ENCODE measurements at places on chromosomes 2 and 18.

GRCh38 chr2:144780983-144781382 lies 261.1 kb upstream of the ZEB2 start:
- DNase-seq, result no peak

DNA sequence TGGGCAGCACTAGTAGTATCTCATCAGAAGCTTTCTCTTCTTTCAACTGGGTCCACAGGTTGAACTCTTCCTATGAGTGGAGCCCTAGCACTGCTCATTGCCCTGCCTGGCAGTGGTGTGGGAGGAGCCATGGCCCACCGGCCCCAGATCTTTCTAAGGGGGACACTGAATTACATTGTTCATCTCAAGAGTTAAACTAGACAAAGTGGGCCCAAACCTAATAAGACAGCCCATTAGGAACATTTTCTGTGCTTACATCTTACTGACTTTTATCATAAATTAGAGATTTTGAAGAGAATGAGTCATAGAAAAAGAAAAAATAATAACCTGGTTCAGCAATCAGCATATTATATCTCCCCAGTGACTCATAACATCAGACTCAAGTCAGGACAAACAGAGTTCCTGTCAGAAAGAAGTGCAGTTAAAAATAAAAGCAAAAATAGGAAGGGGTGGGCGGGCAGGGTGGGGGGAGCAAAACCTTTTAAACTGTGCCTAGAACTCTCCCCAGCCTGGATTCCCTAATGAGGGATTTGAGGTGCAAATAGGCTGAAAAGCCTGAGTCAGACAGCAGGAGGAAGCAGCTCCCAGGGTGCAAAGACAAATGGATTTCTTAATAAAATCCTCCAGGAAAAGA lies 161.6 kb upstream of the TRIB2 start:
- DNase-seq, result no peak

DNA sequence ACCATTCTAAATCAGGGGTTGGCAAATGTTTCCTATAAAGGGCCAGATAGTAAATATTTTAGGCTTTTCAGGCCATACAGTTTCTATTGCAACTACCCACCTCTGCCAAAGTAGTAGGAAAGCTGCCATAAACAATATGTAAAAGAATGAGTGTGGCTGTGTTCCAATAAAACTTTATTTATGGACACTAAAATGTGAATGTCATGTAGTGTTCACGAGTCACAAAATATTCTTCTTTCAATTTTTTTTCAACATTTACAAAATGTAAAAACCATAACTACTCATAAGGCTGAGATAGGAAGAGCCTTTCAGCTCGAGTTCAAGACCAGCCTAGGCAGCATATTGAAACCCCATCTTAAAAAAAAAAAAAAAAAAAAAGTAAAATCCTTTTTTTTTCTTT lies 13.4 kb downstream of the KCNG3 start:
- no peak for DNase-seq

GRCh38 chr2:13968811-13969210 lies 663.7 kb upstream of the LRATD1 start:
- DNase-seq, result no peak

GRCh38 chr2:12577091-12577490 lies 139.6 kb upstream of the TRIB2 start:
- DNase-seq, result no peak

GRCh38 chr2:9205963-9206948 lies at the start of gene ASAP2:
TSS of gene ASAP2 (plus strand) at chr2:9206812. CDS start at chr2:9207105, 293 bp downstream.
- peak; percentile 50 for DNase-seq

DNA sequence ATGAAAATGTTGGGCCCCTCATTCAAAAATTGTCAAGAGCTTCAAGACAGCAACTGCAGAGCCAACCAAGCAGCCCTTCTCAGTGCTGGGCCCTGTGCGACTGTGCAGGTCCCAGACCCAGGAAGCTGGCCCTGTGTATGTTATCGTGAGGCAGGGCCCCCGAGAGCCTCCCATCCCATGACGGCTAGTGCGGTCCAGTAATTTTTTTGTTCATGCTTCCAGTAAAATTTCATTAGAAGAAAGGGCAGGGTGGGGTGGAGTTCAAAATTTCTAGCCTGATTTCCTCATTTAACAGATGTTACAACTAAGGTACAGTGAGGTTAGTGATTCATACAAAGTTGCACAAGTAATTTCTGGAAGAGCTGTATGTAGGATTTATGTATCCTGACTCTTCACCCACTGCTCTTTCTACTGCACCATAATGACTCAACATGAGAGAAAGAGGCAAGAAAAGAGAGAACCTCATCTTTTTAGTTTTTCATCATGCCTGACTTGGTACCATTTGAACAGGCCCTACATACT lies 105.5 kb downstream of the ZEB2 start:
- DNase-seq, result no peak

DNA sequence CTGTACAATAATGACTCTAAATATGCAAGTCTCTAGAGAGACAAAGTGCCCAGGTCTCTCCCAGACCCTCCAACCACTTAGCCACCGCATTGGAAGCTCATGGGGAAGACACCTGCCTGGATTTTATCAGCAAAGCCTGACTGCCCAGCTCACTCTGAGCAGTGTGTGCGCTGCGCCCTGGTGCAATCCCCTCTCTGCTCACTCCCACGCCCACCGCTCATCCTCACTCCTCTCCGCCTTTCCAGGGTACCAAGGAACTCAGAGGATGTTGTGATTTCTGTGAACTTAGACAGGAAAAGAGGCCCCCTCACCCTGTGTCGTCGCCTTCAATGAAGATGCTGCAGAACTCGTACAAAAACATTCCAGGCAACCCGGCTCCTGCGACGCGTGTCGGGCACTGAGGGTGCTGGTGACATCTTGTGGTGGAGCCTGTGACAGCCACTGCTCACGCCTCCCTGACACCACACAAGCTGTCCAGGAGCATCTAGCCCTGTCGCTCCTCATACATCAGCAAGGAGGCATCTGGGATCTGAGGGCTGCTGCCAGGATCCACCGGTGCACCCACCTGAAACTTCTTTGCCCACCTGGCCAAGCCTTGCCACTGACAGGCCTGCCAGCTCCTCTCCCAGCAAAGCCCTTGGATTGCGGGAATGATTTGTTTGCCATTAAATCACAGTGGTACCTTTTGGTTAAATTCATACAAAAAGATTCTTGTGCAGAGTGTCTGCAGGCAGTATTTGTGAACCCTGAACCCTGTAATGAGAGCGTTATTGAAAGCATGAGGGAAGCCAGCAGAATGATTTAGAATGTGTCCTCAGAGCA lies 220.4 kb downstream of the ZNF516 start:
- DNase-seq, result peak; percentile 67

DNA sequence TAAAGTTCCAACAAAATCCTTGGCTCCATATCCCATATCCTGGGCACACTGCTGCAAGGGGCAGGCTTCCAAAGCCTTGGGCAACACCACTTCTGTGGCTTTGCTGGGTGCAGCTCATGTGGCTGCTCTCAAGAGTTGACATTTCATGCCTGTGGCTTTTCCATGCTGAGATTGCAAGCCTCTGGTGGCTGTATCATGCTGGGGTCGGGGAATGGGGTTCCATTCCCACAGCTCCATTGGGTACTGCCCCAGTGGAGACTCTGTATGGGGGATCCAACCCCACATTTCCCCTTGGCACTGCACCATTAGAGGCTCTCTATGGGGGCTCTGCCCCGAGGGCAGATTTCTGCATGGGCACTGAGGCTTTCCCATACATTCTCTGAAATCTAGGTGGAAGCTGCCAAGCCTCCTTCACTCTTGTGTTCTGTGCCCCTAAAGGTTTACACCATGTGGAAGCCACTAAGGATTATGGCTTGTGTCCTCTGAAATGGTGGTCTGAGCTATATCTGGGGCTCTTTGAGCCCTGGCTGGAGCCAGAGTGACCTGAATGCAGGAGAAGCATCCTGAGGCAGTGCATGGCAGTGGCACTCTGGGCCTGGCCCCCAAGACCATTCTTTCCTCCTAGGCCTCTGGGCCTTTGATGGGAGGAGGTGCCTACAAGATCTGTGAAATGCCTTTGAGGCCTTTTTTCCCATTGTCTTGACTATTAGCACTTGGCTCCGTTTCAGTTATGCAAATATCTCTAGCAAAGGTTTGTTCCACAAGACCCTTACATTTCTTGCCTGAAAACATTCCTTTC lies 107.9 kb downstream of the PTGR3 start:
- no peak for DNase-seq

GRCh38 chr2:202632682-202633290 lies 2.0 kb upstream of the FAM117B start:
- DNase-seq, result no peak

DNA sequence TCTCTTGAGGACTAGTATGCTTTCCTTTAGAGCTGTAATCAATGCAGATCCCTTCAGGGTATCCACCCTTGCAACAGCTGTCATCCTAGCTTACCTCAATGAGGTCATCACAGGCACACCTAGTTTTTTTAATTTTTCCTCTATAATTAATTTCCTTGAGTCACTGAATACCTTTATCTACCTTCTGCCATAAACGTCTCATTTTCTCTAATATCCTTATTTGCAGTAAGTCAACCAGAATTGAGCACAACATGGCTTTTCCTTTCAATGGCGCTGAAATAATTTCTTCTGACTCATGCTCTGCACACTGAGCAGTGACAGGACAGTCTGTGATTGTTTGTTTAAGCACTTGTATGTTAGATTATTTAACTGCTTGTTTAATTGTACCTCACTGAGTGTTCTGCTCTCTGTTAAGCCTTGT lies 49.4 kb downstream of the ETAA1 start:
- peak; percentile 42 for DNase-seq

GRCh38 chr2:72539071-72539552 lies 286.7 kb downstream of the EXOC6B start:
- no peak for DNase-seq

- DNase-seq, result no peak
Observed at GRCh38 chr2:11805920-11806319, 59.5 kb downstream of the LPIN1 start.

GRCh38 chr2:27690052-27690451 lies 26.4 kb downstream of the SLC4A1AP start:
- no peak for DNase-seq

Measured in NCI-H510A treated with DMSO at 0.1 percent for 48 hours (cell line).